A549 treated with RU486 at 1 μM for 4 hours (cell line): ENCODE measurements at places on chromosomes 7 and 10. TPM values are rescaled to one million over a fixed set of nuclear protein-coding genes. Genes with fewer than 3 reads are reported as not detected.

Gene SHTN1
- total RNA-seq, result 19.5 to 29.2 TPM (median 26.1 TPM) in 5 replicates

Gene PKD1L1
- 0.05 to 0.62 TPM (median 0.10 TPM) in 5 replicates for total RNA-seq

Gene AKR1C1
- total RNA-seq, result 507 to 659 TPM (median 621 TPM) in 5 replicates

Gene HOXA4
- total RNA-seq, result 2.0 to 2.9 TPM (median 2.4 TPM) in 5 replicates
